Upper lobe of left lung (tissue), 6 donors: ENCODE measurements at places on chromosomes 3 and 15.

DNA sequence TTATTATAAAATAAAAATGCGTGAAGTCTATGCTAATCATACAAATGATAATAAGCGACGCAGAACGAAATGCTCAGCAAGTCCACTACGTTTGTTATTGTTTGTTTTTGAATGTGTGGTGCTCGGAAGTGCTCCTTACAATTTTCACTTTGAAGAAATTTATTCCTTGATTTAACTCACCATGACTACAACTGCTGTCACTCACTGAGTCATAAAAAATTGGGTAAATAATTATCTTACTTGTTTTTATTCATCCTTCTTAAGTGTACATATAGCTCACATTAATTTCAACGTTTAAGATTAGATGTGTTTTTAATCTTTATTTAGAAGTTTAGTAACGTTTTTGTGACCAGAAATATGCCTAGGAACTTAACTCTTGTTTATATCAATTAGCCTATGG, 66.7 kb upstream of the NANOGP8 start:
- no peak for DNase-seq

GRCh38 chr3:48952510-48953118, 34.0 kb downstream of the ARIH2 start:
- no peak for DNase-seq

DNA sequence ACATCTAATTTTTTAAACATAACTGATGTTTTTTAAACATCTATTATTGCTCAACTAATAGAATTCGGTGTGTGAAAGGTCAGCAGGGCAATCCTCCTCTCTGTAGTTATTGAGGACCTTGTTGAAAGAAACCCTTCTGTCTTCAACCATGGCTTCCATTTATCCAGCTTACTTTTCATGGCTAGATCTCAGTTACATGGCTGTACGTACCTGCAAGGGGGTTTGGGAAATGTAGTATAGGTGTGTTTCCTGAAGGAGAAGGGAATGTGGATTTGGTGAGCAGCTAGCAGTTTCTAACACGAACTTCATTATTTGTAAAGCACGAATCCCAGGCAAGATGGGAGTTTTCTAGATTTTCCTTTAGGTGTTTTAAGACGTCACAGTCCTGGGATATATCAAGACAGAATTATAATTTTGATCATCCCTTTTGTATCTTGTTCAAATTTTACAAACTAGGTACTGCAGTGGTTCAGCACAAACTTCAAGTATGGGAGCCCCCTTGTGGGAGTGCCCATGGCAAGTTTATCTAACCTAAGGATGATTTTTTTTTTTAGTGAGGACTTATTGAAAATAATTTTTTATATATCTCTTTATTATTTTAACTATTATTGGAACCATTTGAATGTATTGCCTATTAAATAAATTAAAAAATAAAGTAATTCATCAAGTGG, 41.6 kb downstream of the FBXL2 start:
- DNase-seq = no peak

DNA sequence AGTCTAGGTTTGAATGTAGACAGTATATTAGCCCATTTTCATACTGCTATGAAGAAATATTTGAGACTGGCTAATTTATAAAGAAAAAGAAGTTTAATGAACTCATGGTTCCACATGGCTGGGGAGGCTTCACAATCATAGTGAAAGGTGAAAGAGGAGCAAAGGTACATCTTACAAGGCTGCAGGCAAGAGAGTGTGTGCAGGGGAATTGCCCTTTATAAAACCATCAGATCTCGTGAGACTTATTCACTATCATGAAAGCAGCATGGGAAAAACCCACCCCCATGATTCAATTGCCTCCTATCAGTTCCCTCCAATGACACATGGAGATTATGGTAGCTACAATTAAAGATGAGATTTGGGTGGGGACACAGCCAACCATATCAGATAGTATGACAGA, 440.1 kb upstream of the ARHGEF26 start:
- no peak for DNase-seq

DNA sequence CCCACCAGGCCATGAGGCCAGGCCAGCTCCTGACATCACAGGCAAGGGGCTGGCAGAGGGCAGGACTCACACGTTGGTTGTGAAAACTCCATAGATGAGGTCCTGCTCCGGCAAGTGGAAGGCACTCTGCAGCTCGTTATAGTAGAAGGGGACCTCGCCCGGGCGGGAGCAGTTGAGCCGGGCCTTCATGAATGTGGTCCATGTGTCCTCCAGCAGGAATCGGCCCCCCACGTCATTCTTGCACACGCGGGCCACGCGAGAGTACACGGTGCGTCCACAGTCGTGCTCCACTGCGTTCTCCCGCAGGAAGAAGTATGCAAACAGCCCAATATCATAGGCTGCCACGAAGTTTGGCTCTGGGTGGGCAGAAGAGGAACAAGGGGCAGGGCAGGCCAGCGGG, 101.2 kb downstream of the SEMA5B start:
- DNase-seq = peak; percentile 16

DNA sequence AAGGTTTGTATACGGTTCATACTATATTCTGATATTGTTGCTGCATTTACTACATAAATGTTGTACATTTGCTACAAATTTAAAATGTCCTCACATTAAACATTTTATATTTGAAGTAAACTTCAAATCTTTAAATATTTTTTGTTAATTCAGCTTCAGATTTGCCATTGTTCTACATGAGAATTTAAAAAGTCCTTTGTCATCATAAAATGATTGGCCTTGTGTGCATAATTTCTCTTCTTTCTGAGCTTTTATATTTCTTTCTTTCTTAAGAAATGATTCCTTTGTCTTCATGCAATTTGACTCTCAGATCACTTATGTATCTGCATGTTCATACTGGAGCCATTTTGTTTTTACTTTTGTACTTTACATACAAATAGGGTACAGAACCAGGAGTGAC, 28.0 kb downstream of the DNAJC19 start:
- DNase-seq = no peak

GRCh38 chr3:115397433-115397832, 225.9 kb upstream of the GAP43 start:
- no peak for DNase-seq

DNA sequence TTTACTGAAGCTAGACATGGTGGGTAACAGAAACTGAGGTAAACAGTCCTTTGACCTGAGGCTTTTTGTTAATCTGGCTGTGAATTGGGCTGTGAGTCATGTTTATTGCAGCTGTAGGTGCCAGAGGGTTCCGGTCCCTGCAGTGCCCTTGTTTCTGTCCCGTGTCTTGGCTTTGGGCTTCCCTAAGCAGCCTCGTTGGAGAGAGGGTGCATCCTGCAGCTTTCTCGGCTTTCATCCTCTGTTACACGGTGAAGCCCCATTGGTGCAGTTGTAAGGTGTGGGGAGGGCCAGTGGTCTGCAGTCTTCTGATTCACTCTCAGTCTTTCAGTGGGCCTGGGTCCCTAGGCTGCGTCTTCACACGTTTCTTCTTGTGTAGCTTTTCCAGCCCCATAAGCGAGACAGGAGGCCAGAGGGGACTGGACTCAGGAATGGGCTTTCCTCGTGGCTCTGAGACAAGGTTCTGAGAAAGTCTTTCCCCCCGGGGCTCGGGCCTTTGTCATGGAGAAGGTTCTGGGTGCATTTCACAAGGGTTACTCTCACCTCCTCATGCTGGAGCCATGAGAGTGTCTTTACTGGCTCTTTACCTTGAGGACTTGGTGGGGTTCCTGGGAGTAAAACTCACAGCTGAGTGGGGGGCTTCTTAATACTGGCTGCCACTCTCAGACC, 33.1 kb downstream of the ASB7 start:
- no peak for DNase-seq

GRCh38 chr3:138186803-138187295, 252 bp upstream of the ARMC8 start:
- DNase-seq = peak; percentile 97

GRCh38 chr3:16861432-16861831, 23.3 kb upstream of the PLCL2 start:
- no peak for DNase-seq

DNA sequence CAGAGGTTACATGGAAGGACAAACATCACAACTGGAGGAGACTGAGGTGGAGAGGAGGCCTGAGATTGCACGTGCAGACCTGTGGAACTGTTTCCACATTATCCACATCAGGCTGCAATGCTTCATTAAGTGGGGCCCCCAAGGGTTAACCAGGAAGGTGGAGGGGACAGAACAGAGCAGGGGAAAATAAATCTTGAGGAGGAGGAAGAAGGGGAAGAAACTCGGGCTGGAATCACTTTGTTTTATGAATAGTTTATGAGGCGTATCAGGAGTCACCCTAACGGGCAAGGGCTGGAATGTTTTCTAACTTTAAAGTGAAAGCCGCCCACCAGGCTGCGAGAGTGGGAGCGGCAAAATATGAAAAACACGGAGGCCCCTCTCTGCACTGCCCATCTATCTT, 154.9 kb downstream of the WNT5A start:
- DNase-seq = no peak

DNA sequence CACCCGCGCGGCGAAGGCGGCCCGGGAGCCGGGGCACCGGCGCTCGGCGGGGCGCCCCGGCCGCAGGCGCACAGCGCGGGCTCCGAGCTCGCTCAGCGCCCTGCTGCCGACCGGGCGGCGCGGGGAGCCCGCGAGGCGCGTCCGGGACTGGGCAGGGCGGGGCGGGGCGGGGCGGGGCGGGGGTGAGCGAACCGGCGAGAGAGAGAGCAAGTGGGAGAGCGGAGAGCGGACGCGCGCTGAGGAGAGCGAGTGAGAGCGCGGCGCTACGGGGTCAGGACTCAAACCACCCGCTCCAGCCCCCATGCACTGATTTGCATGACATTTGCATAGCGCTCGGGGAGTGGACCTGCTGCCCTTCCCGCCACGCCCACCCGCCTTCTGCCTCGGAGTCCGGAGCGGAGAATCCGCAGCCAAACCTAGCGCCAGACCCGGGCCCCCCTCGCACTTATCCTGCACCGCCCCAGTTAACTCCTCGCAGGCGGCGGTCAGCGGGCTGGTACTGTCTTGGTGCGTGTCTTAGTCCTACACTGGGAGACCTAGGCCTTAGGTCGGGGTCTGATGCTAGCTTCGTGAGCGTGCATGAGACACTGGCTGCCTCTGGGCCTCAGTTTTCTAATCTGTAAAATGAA, at the start of gene MYLK:
MYLK (minus strand) TSS at position 130 of the 629 bp plus-strand sequence. CDS start 90,491 bp downstream, outside the sequence.
- DNase-seq = peak; percentile 86

GRCh38 chr15:28106294-28107110, 7.4 kb upstream of the OCA2 start:
- peak; percentile 87 for DNase-seq

- no peak for DNase-seq
Measured at GRCh38 chr3:76307556-76307955, 522.2 kb upstream of the ZNF717 start.

GRCh38 chr3:117630469-117630868, 920.9 kb downstream of the TUSC7 start:
- DNase-seq = no peak

GRCh38 chr3:47394881-47395280, 14.1 kb downstream of the PTPN23 start:
- no peak for DNase-seq

DNA sequence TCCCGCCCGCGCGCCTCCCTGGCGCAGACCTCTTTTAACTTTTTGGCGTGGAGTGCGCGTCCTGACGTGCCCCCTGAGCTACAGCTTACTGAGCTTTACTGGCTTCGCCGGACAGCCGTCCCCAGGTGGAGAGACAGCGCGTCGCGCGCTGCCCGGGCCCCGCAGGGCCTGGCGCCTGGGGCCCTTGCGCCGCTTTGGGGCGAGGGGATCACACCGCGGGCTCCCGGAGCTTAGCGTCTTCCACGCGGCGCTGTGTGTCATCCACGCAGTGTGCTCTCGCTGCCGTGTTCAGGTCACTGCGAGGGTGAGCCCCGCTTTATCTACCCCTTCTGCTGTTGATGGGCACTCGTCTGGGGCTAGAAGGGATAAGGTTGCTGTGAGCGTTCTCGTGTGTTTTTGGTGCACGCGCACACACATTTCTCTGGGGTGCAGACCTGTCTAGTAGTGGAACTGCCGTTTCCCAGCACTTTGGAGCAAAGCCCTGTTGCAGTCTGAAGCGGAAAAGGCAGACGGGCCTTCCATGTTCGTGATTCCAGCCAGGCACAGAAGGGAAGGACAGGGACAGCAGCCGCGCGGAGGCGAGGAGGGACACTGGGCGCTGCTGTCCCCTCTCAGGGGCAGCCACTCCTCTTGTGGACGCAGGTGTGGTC, 33.1 kb upstream of the ALDH1L1 start:
- DNase-seq = peak; percentile 46

GRCh38 chr15:60043744-60044435, 39.8 kb downstream of the FOXB1 start:
- no peak for DNase-seq

DNA sequence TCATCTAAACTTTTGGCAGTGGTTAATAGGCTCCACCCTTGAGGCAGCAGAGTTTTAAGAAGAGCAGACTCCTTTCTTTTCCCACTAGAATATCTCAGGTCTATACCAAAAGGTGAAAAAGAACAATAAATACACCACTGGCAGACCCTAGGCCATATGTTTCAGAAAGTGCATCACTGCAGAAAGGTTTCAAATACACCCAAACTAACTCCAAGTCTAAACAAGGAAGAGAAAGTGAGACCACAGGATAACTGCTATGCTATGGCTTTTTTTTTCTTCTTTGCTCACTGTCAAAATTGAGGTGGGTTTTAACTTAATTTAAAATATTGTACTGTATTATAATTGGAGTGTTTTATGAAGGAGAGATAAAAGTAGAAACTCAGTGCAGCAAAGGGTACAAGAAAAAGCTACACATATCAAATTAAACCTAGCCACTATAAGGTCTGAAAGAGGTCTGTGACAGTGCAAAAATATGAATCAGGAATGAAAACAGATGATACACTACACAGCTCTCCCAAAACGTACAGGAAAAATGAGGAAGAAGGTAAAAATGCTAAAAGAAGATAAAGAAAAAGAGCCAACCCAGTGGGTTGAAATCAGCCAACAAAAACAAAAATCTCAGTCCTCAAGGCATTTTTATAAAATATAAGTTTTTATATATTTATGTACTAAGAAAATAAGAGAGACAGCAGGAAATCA, 8.4 kb downstream of the SNX4 start:
- no peak for DNase-seq

- no peak for DNase-seq
Measured at GRCh38 chr15:60916679-60917460, 312.2 kb downstream of the RORA start.

DNA sequence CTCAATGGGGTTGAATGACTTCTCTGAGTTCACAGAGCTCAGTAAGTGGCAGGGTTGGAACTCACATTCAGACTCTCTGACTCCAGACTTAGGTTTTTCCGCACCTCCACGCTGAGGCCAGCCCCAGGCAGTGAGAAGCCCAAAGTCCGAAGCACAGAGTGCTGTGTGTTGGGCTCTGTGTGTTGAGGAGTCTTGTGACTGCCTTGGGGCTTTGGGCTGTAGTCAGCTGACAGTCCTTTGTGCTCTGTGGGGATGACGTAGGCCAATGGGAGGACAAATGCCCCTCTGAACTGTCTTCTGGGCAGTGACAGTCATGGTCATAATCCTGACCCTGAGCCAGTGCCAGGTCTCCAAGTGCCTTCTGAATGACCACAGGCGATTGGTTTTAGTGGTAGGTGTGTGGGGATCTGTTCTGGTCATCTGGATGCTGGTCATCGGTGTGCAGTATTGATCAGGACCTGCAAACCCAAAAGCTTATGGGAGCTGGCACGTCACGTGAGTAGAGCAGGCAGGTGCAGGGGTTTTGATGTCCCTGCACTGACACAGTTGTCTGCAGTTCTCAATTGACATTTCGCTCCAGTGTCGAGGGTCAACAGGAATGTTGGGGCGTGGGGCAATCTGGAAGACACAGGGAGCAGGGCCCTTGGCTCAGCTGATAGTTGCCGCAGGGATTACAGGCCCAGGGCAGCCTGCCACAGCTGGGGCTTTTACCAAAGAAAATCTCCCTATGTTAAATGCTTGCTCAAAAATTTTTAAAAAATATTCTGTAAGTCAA, 45.3 kb downstream of the CAPN3 start:
- DNase-seq = no peak

- DNase-seq = no peak
Measured at GRCh38 chr15:66472176-66472999, 25.2 kb downstream of the SNAPC5 start.

GRCh38 chr3:139948898-139949297, 13.9 kb downstream of the CLSTN2 start:
- no peak for DNase-seq
